NCI-H226 (cell line): ENCODE measurements at places on chromosomes 3 and 15.

GRCh38 chr3:11117591-11117990 lies 36.7 kb upstream of the HRH1 start:
- no peak for DNase-seq

- DNase-seq = no peak
Observed at GRCh38 chr3:128782282-128783146, 56.5 kb downstream of the RAB7A start.

GRCh38 chr3:31926543-31926942 lies 54.5 kb downstream of the OSBPL10 start:
- DNase-seq = no peak

- DNase-seq = no peak
Observed at GRCh38 chr3:13509059-13509815, 29.1 kb downstream of the HDAC11 start.

- peak; percentile 61 for DNase-seq
Observed at GRCh38 chr3:13009132-13009945, 63.9 kb downstream of the IQSEC1 start.

DNA sequence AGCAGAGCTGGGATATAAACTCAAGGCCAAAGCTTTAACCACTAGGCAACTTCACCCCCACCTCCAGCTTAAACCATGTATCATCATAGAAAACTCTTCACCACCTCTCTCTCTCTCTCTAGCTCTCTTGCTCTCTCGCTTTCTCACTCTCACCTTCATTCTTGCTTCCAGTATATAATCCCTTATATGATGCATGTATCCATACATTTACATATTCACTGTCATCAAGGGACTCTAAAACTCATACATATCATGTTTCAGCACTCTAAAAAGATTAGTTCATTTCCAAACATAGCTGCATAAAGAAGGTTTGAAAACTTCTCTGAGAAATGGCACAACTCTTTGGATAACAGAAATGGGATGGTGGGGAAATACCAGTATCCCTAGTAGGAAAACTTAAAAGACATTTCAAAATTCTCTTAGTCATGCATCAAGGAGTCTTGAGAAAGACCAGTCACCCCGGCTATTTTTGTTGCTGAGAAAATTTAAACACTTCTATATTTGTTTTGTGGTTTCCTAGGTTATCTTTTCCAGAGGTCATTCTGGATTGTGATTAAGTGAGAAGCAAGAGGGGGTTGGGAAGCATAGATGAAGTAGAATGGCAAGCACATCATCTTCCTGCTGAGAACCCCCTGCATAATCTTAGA lies 447.8 kb upstream of the THBS1 start:
- DNase-seq = peak; percentile 56

GRCh38 chr3:5488771-5489170 lies 301.3 kb downstream of the EDEM1 start:
- no peak for DNase-seq

DNA sequence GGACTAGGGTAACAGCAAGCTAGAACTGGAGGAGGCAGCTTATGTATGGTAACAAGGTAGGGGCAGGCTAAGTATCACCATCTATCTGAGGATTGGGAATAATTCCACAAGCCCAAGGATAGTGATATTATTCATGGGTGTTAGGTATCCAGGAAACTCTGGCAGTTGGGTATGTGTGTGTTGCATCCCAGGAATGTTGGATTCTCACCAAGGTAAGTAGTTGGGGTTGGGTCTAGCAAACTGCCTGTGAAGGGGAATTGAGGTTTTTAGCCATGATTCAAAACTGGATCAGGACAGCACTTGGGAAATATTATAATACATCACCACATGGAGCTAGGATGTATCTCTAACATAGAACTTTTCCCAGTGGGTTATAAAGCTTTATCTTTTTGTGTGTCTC lies 626.4 kb upstream of the GOLIM4 start:
- no peak for DNase-seq

DNA sequence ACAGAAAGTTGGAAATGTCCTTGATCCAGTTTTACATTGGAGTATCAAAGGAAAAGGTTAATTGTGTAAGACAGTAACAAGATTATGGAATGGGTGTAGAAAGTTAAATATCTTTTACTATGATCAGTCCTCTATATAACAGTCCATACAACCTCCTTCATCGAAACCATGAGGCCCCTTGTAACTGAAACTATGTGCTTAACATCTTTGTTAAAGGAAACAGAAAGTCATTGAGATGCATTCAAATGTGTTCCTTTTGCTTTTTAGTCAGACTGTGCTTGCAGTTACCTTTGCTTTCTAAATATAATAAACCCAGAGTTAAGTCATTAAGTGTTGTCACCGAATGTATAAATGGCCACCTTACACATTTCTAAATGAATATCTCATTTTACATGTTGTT lies 1298.5 kb downstream of the ROBO2 start:
- DNase-seq = no peak

GRCh38 chr15:69082554-69082953 lies 68.1 kb downstream of the NOX5 start:
- DNase-seq = no peak

DNA sequence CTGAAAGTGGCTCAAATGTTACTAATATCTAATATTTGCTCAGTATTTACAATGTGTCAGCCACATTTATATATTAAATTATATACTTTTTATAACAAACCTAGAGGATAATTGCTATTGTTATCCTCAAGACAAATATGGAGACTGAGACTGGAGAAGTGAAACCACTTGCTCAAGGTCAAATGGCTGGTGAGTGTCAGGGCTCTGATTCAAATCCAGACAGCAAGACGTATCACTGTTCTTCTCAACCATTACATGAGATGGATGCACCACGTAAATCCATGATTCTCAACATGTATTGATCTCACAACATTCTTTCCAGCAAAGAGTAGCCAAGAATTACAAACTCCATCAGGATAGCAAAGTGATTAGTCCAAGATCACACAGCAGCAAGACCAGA lies 53.8 kb upstream of the CPB1 start:
- DNase-seq = no peak

DNA sequence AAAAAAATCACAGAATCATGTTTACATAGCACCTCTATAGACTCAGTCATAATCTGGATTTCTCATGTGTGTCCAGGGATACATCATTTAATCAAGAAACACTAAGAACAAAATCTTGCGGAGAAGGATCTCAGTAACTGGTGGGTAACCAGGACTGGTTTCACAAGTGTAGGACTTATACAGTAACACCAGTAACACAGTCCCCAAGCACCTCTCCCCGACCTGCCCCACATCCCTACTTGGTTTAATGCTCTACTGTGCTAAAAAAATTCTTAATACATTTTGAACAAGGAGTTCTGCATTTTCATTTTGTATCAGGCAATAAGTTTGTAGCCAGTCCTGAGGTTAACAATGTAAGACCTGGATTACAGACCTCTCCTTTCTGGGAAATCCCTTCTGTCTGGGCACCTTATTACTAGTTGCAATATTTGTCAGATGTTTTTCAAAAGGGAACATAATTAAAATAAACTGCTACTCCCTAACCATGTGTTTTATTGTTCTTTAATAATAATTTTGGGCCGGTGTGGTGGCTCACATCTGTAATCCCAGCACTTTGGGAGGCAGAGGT lies 57.6 kb upstream of the BBX start:
- no peak for DNase-seq
